ENCODE measurements at places on chromosomes 7 and 10.

- H3K27ac ChIP-seq = no peak overlapping the region
- DNase-seq = peak; percentile 14
- H3K36me3 ChIP-seq = no peaks in the 10 kb centered on the region
- no peak overlapping the region for H3K4me3 ChIP-seq
- no peaks in the 10 kb centered on the region for H3K27me3 ChIP-seq
- no peaks in the 10 kb centered on the region for H3K4me1 ChIP-seq
Observed at GRCh38 chr7:121945480-121946236, 72.7 kb downstream of the PTPRZ1 start.

GRCh38 chr7:47688311-47689100 is 106.6 kb upstream of the TNS3 start:
- no peaks in the 10 kb centered on the region for H3K27me3 ChIP-seq
- no peak overlapping the region for H3K4me3 ChIP-seq
- H3K4me1 ChIP-seq = peaks cover 2% of the 10 kb centered on the region
- H3K27ac ChIP-seq = no peak overlapping the region
- no peaks in the 10 kb centered on the region for H3K36me3 ChIP-seq

- no peak overlapping the region for H3K4me3 ChIP-seq
- H3K36me3 ChIP-seq = no peaks in the 10 kb centered on the region
- no peak overlapping the region for H3K27ac ChIP-seq
- no peaks in the 10 kb centered on the region for H3K4me1 ChIP-seq
- peak; percentile 4 for DNase-seq
- H3K27me3 ChIP-seq = no peaks in the 10 kb centered on the region
Observed at GRCh38 chr10:111986079-111986478, 197.5 kb downstream of the GPAM start.

DNA sequence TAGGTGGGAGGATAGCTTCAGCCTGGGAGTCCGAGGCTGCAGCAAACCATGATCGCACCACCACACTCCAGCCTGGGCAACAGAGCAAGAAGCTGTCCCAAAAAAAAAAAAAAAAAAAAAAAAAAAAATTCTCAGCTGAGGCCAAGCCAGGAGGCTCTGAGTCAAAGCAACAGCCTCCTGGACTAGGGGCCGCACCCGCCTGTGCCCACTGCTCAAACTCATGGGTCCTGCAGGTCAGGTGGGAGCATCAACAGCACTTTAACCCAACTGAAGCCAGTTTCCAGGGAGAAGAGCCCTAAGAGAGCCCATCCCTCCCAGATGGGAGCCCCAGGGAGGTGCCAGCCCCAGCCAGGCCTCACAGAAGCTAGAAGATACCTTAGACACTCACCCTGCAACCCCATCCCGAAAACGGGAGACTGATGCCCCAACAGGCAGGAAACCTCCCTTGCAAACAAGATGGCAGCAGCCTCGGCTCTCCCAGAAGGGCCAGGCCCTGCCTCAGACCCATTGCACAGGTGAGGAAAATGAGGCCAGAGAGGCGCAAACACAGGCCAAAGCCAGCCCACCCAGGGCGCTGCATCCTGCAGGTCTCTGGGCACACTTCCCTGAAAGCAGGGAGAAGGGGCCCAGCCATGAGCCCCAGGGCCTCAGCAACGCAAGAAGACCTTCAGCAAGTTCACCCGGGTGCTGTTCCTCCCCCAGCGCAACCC is 11.0 kb downstream of the PDGFA start:
- peaks cover 32% of the 10 kb centered on the region for H3K4me1 ChIP-seq
- peaks cover 64% of the 10 kb centered on the region for H3K36me3 ChIP-seq
- DNase-seq = no peak
- peaks cover 5% of the 10 kb centered on the region for H3K27me3 ChIP-seq
- H3K4me3 ChIP-seq = no peak overlapping the region
- H3K27ac ChIP-seq = no peak overlapping the region

DNA sequence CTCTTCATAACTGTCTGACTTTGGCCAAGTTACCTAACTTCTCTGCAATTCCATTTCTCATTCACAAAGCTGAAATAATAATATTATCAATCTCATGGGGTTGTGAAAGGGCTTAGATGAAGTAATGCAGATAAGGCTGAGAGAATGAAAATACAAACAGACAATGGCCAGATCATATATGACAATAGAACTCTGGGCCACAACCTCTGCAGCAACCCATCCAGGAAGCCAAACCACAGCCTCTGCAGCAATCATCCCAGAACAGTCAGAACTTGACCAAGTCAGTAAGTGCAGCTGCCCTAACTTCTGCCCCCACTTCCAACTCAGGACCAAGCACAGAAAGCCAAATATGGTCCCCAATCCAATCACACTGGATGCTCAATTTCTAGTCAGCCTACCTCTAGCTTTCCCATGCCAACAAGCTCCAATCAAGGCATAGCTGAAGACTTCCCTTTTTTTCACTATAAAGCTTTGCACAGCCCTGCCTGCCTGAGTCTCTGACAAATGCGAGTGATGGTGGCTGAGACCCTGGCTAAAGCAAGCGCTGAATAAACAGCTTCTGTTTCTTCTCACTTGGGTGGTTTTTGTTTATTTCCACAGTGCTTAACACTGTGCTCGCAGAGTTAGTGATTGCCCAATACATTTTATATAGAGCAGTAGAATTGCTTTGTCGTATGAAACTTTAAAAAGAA is 34.8 kb upstream of the TNPO3 start:
- peaks cover 4% of the 10 kb centered on the region for H3K4me1 ChIP-seq
- H3K27me3 ChIP-seq = peaks cover 4% of the 10 kb centered on the region
- no peak overlapping the region for H3K4me3 ChIP-seq
- no peak for DNase-seq
- no peak overlapping the region for H3K27ac ChIP-seq
- no peaks in the 10 kb centered on the region for H3K36me3 ChIP-seq

- no peaks in the 10 kb centered on the region for H3K36me3 ChIP-seq
- DNase-seq = peak; percentile 57
- peaks cover 6% of the 10 kb centered on the region for H3K4me1 ChIP-seq
- H3K27me3 ChIP-seq = no peaks in the 10 kb centered on the region
- no peak overlapping the region for H3K4me3 ChIP-seq
Observed at GRCh38 chr7:16651396-16652239, 5.6 kb downstream of the BZW2 start.

DNA sequence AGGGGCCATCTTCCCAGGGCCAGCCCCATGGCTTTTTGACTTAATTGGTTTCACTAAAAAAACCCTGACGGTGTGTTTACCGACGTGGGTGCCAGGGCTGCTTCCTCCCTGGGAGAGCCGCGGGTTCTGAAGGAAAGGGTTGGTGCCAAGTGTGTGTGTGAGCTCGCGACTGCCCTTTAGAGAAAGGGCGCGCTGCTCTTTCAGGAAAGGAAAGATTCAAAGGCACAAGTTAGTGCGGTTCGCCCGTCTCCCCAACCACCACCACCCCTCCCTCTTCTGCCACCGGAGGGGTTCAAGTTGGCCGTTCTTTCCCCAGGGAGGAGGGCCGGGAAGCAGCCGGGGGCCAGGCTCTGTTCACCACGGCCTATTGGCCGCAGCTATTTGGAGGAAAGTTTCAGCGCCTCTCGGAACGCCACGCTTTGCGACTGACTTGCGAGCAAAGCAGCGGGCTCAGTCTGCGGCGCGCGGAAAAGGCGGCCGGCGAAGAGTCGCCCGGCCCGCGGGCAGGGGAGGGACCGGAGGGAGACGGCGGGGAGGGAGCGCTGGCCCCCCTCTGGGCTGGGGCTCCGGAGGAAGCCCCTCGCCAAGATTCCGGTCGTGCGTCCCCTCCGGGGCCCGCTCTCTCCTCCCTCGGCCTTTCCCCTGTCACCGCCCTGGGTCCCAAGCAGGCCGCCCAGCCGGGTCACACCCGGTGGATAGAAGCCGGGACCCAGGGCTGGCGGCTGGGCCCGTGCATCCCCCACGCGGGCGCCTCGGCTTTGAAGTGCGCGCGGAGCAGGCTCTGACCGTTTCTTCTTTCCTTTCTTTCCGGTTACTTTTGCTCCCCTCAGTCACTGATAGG is 165.9 kb upstream of the PPP1R3A start:
- H3K4me3 ChIP-seq = peak overlapping the region; percentile 86
- H3K36me3 ChIP-seq = no peaks in the 10 kb centered on the region
- peak overlapping the region; percentile 98 for H3K27ac ChIP-seq
- peaks cover 56% of the 10 kb centered on the region for H3K27me3 ChIP-seq

GRCh38 chr7:20172736-20173334 is 44.3 kb downstream of the MACC1 start:
- no peaks in the 10 kb centered on the region for H3K36me3 ChIP-seq
- H3K4me1 ChIP-seq = no peaks in the 10 kb centered on the region
- H3K27me3 ChIP-seq = no peaks in the 10 kb centered on the region
- no peak overlapping the region for H3K27ac ChIP-seq
- H3K4me3 ChIP-seq = no peak overlapping the region
- DNase-seq = peak; percentile 66

- H3K4me3 ChIP-seq = no peak overlapping the region
- no peak overlapping the region for H3K27ac ChIP-seq
- no peaks in the 10 kb centered on the region for H3K27me3 ChIP-seq
- H3K4me1 ChIP-seq = no peaks in the 10 kb centered on the region
- no peaks in the 10 kb centered on the region for H3K36me3 ChIP-seq
Observed at GRCh38 chr7:137146552-137147337, 196.8 kb downstream of the PTN start.

- H3K4me1 ChIP-seq = no peaks in the 10 kb centered on the region
- H3K36me3 ChIP-seq = no peaks in the 10 kb centered on the region
- no peak overlapping the region for H3K4me3 ChIP-seq
- no peak overlapping the region for H3K27ac ChIP-seq
- H3K27me3 ChIP-seq = no peaks in the 10 kb centered on the region
- no peak for DNase-seq
Observed at GRCh38 chr7:79124331-79124730, 329.1 kb downstream of the MAGI2 start.
